CD4-positive, alpha-beta T cell treated with Interleukin-10 for 1 hour (primary cell): ENCODE measurements at places on chromosomes 5 and 9.

DNA sequence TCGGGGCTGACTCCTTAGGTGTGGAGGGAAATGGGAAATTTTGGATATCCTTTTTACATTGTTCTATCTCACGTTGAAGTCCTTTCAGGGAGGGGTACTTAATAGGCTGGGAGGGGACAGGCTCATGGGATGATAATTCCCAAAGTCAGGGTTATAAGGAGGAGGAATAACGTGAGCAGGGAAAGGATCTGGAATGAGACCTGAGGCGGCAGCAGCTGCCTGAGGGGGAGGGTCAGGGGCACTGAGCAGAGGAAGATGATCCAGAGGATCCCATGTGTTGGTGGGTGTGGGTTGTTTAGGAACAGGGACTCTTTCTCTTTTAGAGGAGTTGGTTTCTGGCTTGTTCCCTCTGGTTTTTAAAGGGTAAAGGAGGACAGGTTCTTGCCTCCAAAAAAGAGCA, 18.7 kb downstream of the IFT74 start:
- no peak for DNase-seq

- DNase-seq = no peak
These were observed 7.0 kb downstream of the STOM start for GRCh38 chr9:121362813-121363621.

- DNase-seq = no peak
These were observed 112.5 kb upstream of the DMAC1 start for GRCh38 chr9:7912037-7912535.

DNA sequence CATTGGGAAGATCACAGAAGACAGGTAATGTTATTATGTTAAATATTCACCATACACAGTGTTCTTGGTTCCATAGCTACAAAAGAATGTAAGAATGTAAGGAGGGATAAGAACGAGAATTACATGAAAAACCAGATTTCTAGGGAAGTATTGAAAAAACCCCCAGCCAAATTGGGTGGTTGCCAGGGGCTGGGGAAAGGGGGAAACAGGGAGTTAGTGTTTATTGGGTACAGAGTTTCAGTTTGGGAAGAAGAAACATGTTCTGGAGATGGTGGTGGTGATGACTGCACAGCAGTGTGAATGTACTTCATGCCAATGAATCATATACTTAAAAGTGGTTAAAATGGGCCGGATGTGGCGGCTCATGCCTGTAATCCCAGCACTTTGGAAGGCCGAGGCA, 40.3 kb downstream of the GLRX start:
- no peak for DNase-seq

DNA sequence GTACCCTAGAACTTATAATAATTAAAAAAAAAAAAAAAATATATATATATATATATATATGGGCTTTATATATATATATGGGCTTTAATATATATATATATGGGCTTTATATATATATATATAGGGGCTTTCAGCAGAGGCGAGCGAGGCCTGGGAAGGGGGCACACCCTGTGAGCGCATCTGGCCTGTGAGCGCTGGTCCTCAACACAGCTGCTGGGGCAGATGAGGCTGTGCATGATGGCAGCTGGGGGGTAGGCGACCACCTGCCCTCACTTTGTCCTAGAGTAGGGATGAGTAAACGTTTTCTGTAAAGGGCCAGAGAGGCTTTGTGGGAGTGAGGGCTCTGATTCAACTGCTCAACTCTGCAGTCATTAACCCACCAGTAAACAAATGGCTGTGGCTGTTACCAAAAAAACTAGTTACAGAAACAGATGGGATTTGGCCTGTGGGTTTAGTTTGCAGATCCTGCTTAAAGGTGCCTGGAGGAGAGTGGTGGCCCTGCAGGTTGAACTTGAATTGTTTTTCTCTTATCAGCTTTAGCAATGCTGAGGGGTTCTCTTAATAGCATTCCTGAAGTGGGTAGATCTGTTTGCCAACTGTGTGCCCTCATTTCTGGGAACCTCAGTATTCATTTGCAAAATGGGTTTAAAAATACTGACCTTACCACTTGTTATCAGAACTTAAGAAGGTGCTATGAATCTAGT, 88.1 kb upstream of the EPB41L4B start:
- DNase-seq = no peak
